ENCODE measurements at places on chromosomes 6 and 20.

DNA sequence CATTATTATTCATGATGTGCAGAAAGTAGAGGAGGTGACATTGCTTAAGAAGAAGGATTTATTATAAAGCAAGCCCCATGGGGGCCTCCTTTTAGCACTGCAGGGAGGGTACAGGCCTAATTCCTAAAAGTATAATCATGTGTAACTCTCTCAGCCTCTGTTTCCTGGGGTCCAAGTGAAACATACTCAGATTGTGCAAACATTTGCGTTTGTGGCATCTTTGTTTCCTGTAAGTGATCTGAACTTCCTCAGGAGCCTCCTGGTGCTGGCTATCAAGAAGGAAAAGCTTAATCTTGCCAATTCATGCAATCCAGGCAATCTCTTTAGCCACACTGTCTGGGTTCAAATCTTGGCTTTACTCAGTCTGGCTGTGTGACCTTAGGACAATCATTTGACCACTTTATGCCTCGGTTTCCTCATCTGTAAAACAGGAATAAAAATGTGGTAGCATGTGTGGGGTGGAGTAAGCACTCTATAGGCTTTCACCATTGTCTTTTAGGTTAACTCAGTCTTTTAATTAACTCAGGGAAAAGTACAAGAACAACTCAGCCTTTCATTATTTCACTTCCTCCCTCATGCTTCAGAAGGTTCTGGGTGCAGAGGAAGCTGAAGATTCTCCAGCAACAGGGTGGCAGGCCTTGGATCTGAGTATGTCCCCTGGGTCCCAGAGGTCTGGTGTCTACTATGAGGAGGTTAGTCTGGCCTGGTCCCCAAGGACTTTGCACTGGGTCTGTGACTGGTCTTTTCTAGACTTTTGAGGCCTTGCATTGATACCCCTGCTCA is 831 bp upstream of the SIRPB2 start:
- no peak for DNase-seq

DNA sequence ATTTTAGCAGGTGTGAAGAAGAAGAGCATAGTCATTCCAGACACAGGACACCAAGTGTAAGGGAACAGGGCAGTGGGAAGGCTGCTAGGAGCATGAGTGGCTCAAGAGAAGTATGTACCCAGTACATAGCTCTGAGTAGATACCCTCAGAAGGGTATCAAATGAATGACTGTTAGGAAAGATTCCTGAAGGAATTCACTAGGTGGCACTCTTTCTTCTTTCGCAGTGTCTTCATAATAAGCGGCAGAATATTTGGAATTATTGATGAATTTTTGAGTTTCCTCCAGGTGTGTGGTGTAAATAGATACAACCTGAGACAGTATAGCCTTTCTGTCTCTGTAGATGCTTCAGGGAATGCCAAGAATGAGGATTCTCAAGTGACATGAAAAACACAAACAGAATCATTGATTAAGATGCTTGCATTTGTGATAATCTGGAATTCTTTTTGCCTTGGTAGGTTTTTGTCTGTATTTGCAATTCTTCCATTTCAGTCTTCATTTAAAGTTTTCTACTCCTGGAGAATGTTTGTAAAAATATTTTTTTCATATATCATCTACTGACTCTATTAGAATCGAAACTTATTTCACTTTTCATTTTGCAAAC is 264.3 kb upstream of the RIMS1 start:
- DNase-seq: no peak

DNA sequence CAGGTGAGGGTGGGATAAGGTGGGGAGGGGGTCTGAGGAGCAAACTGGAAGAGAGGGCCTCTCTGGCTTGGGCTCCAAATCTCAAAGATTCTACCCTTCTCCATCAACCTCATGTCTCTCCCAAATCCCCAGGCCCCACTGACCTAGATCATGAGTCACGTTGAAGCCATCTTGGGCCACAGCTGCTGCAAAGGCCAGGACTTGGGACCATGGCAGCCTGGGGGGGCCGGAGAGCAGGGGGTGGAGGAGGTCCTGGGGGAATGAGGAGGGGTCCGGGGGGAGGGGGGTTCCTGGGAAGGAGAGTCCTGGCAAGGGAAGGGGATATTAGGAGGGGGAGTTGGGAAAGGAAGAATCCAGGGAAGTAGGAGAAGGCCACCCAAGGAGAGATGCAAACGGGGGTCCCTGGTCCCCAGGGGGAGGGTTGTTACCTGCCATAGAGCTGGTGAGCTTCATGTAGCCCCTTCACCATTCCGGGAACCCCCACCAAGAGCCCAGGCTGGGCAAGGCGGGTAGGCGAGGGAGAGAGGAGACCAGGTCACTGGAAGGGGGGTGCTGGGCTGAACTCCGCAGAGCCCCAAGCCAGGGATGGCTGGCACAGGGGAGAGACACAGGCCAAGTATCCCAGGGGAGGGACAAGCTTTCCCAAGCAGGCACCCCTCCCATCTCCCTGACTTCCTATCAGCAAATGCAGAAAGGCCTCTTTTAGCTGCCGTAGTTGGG is 12.7 kb downstream of the GGT7 start:
- no peak for DNase-seq

- DNase-seq: no peak
Observed at GRCh38 chr6:5082487-5083306, 2.4 kb upstream of the PPP1R3G start.

GRCh38 chr6:48744948-48745347 is 634.0 kb upstream of the PTCHD4 start:
- no peak for DNase-seq

DNA sequence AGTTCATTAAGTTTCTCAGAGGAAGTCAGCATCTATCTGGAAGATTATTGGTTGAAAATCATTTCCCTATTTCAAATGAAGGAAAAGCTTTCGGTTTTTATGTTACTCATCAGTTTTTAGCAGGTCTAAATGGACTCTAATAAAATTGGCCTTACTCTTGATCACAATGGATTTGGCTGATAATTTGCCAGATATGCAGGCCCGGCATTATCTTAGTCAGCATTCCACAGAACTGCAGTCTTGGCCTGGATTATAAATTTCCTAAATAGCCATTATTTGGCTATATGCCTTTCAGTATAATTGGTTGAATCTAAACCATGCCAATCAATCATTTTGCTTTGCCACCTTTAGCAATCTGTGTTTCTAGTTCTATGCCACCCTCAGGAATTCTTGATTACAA is 91.7 kb upstream of the KCNQ5 start:
- no peak for DNase-seq

GRCh38 chr20:11453430-11453829 is 464.3 kb upstream of the BTBD3 start:
- DNase-seq: no peak

- DNase-seq: no peak
Observed at GRCh38 chr20:48234951-48235350, 449.7 kb upstream of the SULF2 start.

DNA sequence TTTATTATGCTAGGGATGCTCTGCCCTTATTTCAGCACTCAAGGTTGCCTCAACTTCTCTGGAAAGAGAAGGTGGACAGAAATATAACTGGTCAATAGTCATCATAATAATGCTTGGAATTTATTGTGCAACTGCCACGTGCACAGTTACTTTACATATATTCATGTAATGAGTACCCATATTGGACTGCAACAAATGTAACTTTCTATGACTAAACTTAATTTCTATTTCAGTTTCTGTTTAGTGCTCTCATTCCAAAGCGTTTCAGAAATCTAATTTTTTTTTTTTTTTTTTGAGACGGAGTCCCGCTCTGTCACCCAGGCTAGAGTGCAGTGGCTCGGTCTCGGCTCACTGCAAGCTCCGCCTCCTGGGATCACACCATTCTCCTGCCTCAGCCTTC is 28.3 kb upstream of the CD83 start:
- no peak for DNase-seq

GRCh38 chr6:73290435-73290834 is 27.4 kb upstream of the KHDC1 start:
- DNase-seq: no peak

DNA sequence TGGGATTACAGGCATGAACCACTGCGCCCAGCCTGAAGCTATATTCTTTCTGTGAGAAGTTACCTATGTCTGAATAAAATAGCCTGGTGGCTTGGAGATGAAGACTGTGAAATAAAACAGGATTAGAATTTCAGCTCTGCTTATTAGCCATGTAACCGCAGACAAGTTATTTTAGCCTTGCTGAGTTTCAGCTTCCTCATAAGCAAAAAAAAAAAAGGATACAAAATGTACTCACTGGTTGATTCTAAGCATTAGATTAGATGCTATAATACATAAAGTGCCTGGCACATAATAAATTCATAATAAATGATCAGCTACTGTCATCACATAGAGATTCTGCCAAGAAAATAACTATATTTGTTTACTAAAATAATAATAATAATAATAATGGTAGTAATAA is 98.8 kb downstream of the EPB41L2 start:
- no peak for DNase-seq

DNA sequence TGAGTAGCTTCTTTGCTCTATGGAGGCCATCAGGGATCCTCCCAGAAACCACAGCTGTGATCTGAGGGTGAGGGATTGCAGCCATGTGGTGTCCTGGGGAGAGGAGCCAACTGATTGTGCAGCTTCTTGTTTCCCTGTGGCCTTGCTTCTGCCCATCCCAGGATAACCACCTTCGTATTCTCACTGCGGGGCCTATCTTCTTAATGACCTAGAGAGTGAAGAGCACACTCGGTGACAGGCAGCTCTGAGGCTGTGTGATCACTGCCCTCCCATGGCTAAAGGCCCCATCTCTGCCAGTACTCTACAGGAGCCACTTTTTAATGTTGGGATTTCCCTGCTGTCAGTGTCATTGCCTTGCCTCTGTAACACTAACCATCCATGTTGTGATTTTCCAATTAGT is 5.3 kb upstream of the RAET1L start:
- no peak for DNase-seq

- DNase-seq: no peak
Observed at GRCh38 chr6:37699887-37700619, 2.4 kb upstream of the MDGA1 start.

DNA sequence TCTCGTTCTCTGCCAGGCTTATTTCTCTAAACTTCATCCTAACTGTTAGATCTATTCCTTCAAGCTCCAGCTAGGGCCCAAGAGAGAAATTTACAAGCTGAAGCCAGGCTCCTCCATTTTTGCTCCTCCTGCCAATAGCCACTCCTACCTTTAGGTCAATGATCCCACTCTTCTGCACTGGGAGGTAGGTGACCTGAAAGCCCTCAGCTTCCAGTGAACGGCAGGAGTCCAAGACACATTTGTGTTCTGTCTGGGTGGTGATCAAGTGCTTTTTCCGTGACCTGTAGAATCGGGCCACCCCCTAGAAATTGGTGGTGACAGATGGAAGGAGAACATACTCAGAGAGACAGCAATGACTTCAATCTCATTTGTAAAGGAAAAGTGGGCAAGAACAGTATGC is 8.9 kb downstream of the NFS1 start:
- DNase-seq: no peak

DNA sequence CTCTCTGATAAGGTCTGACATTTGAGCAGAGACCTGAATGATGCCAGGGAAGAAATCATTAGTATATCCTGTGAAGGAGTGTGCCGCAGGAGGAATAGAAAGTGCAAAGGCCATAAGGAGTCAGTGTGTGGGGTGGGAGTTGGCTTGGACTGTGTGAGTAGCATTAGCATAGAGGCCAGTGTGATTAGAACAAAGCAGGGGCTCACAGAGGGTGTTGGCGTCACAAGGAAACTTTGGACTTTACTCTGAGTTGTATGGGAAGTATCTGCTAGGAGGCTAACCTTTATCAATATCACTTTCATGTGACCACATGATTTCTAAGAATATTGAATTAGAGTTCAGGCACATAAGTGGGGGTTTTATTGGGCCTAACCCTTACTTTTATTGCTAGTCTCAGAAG is 12.1 kb downstream of the TMEM200A start:
- DNase-seq: no peak

GRCh38 chr6:6494677-6495076 is 93.8 kb upstream of the LY86 start:
- no peak for DNase-seq

- DNase-seq: no peak
Observed at GRCh38 chr6:105799056-105799455, 287.1 kb upstream of the PRDM1 start.

GRCh38 chr20:9515741-9516233 is 1.4 kb downstream of the LAMP5 start:
- DNase-seq: no peak

DNA sequence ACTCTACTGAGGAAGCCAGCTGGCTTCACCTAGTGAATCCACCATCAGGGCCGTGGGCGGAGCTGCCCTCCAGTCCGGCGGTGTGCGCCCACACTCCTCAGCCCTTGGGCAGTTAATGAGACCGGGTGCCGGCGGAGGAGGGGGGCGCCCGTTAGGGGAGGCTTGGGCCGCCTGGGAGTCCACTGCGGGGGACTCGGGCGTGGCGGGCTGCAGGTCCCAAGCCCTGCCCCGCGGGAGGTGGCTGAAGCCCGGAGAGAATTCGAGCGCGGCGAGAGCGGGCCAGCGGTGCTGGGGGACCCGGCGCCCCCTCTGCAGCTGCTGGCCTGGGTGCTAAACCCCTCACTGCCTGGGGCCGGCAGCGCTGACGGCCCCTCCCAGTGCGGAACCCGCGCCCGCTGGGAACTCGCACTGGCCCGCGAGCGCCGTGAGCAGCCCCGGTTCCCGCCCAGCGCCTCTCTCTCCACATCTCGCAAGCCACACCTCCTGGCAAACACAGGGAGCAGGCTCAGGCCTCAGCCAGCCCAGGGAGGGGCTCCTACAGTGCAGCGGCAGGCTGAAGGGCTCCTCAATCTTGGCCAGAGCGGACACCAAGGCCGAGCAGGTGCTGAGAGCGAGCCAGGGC is 38.4 kb upstream of the GCNT2 start:
- DNase-seq: no peak

Data from left forelimb (tissue), 1 donor.